ENCODE measurements at places on chromosomes 6 and 20.

GRCh38 chr6:71028236-71028876 is 71.5 kb upstream of the B3GAT2 start:
- no peak for DNase-seq

DNA sequence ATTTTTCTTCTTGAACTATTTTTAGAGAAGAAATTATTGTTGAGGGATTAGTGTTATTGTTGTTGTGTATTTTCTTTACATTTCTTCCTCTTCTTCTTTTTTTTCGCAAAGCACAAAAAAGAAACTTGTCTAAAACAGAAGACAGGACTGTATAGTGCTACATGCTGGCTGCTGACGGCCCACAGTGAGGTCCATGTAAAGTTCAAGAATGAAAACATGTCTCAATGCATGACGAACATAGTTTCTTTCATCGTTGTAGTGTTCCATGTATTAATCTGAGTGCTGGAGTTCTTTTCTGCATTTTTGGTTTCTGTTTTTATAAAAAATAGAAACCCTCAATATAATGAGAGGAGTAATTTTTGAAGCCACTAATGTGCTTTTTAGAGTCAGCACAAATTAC is 462.9 kb upstream of the MARCKS start:
- DNase-seq = no peak

DNA sequence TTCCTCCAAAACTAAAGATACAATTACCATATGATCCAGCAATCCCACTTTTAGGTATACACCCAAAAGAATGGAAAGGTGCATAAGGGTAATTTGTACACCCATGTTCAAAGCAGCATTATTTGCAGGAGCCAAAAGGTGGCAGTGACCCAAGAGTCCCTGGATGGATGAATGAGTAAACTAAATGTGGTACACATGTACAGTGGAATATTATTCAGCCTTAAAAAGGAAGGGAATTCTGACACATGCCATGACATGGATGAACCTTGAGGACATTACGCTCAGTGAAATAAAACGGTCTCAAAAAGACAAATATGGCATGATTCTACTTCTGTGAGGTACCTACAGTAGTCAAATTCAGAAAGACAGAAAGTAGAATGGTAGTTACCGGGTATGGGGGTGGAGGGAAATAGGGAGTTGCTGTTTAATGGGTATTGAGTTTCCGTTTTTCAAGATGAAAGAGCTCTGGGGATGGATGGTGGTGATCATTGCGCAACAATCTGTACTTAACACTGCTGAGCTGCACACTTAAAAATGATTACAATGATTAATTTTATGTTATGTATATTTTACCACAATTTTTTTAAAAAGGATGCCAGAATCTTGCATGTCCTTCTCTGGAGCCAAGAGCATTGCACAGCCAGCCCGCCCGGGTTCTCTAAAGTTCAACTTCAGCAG is 518.9 kb upstream of the JARID2 start:
- no peak for DNase-seq

GRCh38 chr6:44454198-44454597 is 66.7 kb downstream of the CDC5L start:
- no peak for DNase-seq

GRCh38 chr20:10536531-10536930 is 101.4 kb downstream of the SLX4IP start:
- no peak for DNase-seq

- DNase-seq = no peak
Measured at GRCh38 chr20:52801628-52802006, 170.5 kb upstream of the TSHZ2 start.

- DNase-seq = no peak
Measured at GRCh38 chr6:134183844-134184243, 131.4 kb upstream of the SLC2A12 start.

- no peak for DNase-seq
Measured at GRCh38 chr6:15888798-15889772, 226.3 kb upstream of the DTNBP1 start.

DNA sequence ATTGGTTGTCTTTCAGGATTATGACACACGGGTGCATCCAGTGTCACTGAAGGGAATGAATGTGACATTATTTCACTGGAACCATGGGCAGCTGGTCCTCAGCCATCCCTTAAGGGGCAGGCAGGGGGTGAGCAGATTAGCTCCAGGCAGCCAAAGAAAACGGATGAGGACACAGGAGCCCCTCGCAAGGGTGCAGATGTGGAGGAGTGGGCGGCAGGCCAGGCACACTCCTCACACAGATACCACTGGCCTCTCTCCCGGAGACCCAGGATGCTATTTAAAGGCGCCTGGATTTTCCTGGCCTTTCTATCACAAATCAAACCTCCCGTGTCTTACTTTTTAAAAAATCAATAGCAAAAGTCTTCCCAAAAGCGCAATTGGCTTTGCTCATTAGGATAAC is 210.4 kb downstream of the TAF4 start:
- DNase-seq = no peak

DNA sequence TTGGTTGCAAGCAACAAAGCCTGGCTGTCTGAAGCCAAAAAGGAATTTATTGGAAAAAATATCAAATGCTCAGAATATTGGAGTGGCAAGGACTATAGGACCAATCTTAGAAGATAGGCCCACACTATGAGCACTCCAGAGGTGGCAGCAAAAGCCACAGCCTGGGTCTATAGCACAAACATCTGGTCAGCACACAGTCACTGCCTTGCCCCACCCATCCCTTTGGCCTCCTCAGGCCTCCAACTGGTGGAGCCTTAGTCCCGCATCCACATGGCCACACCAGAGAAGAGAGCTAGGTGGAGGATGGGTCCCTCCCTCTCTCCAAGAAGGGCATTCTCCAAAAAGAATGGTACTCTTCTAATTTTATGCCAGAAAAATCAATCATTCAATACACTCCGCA is 14.0 kb downstream of the NUDT3 start:
- no peak for DNase-seq

- no peak for DNase-seq
Measured at GRCh38 chr6:140641412-140641811, 1267.0 kb upstream of the CITED2 start.

GRCh38 chr6:36772397-36772796 is 66.8 kb downstream of the CPNE5 start:
- DNase-seq = no peak

- DNase-seq = no peak
Measured at GRCh38 chr6:135680964-135681913, 170.3 kb upstream of the PDE7B start.

Data from amniotic stem cell (primary cell).